Activated gamma-delta T cell treated with Interleukin-2 at 50 U/mL for 16 hours (primary cell): ENCODE measurements at places on chromosomes 4 and X.

DNA sequence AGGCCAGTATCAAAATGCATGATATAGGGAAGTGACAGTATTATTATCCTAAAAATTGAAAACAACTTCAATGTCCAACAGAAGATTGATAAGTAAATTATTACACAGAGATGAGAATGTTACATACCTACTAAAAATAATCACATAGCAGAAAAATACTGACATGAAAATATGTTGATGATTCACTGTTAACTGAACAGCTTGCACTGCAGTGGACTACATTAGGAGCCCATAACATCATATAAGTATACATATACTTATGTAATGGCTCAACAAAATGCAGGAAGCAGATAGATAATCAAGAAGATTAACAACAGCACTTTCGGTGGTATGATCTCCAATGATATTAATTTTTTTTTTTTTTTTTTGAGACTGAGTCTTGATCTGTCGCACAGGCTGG is 7.1 kb downstream of the CLOCK start:
- DNase-seq = no peak

- no peak for DNase-seq
Observed at GRCh38 chrX:108435261-108435660, 3.0 kb downstream of the COL4A6 start.

GRCh38 chr4:41219421-41219950 is 5.1 kb upstream of the APBB2 start:
- no peak for DNase-seq

- no peak for DNase-seq
Observed at GRCh38 chrX:29318012-29318411, 730.8 kb downstream of the IL1RAPL1 start.

GRCh38 chr4:27189683-27190082 is 329.0 kb downstream of the STIM2 start:
- DNase-seq = no peak

- DNase-seq = no peak
Observed at GRCh38 chr4:99356992-99357391, 4.4 kb upstream of the ADH1C start.

DNA sequence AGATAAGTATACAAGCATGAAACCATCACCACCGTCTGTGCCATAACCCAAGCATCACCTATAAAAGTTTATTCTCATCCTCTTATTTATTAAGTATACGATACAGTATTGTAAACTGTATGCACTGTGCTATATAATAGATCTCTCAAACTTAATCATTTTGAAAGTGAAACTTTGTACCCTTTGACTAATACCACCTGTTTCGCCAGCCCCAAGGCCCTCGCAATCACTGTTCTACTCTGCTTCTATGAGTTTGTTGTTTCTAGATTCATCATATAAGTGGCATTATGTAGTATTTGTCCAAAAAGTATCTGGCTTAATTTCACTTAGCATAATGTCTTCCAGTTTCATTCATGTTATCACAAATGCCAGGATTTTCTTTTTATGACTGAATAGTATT is 72.1 kb upstream of the DOCK11 start:
- DNase-seq = no peak

- DNase-seq = no peak
Observed at GRCh38 chr4:15149839-15150592, 147.7 kb downstream of the CPEB2 start.
